Stomach (tissue), 19 donors: ENCODE measurements at places on chromosomes 6 and 20. TPM values are rescaled to one million over a fixed set of nuclear protein-coding genes. Genes with fewer than 3 reads are reported as not detected.

The TIAM2 gene
- 27.5 TPM for total RNA-seq

The PPP1R3G gene
- not detected for total RNA-seq

The PTCRA gene
- total RNA-seq: not detected

The GJA1 gene
- 47.8 TPM for total RNA-seq

The RAMACL gene
- total RNA-seq: 3.5 TPM

The KCNK5 gene
- total RNA-seq: 19.6 TPM

The LCA5 gene
- under 0.01 TPM for total RNA-seq

The PACSIN1 gene
- 0.37 TPM for total RNA-seq

The ZNF334 gene
- 3.2 TPM for total RNA-seq

The GRM4 gene
- total RNA-seq: 0.55 TPM

The ADISSP gene
- total RNA-seq: 49.0 TPM

The CTAGE9 gene
- total RNA-seq: 6.2 TPM

The KHDRBS2 gene
- not detected for total RNA-seq

The HLA-F gene
- 108 TPM for total RNA-seq

The SEL1L2 gene
- not detected for total RNA-seq

The BCAS4 gene
- total RNA-seq: under 0.01 TPM

The LTV1 gene
- total RNA-seq: 25.3 TPM

The SNAP25 gene
- total RNA-seq: 1.8 TPM

The PLA2G7 gene
- not detected for total RNA-seq

The PNPLA1 gene
- not detected for total RNA-seq

The PSMB1 gene
- total RNA-seq: 36.5 TPM
